ENCODE measurements at places on chromosomes 13 and 19.
A peak's percentile ranks its signal among the peaks of the same experiment; 100 is the strongest.

- DNase-seq = no peak
Observed at GRCh38 chr13:40024204-40024966, 368.9 kb downstream of the COG6 start.

- DNase-seq = no peak
Observed at GRCh38 chr13:49954674-49955455, 18.7 kb upstream of the SPRYD7 start.

DNA sequence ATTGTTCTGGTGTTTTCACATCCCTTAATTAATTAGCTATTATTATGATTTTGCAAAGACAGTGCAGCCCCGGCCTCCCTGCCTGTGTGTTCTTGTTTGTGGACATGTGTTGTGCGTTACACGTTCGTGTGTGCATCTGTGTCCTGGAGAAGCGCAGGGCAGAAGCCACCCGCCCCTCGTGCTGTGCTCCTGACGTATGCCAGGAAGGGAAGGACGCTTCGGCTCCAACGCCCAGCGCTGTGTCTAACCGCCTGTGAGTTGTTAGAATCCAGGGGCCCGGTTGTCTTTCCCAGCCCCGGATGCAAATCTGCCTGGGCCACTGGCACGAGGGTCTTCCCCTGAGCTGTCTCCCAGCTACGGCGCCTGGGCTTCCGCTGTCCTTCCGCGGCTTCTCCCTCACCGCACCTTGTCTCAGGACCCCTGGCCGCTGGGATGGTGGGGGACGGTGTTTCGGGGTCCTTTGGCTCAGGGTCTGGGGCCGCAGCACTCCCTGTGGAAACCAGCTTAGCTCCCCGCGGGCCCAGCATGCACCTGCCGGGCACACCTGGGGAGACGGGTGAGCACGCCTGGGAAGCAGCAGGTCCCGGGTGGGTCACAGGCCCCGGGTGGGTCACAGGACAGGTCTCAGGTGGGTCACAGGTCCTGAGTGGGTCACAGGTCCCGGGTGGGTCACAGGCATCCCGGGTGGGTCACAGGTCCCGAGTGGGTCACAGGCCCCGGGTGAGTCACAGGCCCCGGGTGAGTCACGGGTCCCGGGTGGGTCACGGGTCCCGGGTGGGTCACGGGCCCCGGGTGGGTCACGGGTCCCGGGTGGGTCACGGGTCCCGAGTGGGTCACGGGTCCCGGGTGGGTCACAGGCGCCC lies 51.5 kb downstream of the GAS6 start:
- DNase-seq = no peak

DNA sequence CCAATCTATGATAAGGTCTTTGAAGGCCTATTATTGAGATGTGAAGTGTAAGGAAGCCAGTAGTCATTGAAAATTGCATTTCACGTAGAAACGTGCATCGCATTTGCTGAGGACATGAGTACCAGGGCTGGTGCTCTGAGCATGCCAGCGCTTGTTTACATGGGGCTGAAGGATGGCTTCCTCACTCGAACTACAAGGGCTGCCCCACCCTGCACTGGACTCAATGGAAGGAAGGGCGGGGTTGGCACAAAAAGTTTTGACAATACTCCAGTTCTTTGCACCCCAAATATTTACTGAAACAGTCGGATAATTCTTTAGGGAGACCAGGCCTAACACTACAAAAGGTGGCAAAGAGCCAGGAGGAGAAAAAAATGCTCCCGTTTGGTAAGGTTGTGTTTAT lies 28.9 kb upstream of the MED4 start:
- no peak for DNase-seq

DNA sequence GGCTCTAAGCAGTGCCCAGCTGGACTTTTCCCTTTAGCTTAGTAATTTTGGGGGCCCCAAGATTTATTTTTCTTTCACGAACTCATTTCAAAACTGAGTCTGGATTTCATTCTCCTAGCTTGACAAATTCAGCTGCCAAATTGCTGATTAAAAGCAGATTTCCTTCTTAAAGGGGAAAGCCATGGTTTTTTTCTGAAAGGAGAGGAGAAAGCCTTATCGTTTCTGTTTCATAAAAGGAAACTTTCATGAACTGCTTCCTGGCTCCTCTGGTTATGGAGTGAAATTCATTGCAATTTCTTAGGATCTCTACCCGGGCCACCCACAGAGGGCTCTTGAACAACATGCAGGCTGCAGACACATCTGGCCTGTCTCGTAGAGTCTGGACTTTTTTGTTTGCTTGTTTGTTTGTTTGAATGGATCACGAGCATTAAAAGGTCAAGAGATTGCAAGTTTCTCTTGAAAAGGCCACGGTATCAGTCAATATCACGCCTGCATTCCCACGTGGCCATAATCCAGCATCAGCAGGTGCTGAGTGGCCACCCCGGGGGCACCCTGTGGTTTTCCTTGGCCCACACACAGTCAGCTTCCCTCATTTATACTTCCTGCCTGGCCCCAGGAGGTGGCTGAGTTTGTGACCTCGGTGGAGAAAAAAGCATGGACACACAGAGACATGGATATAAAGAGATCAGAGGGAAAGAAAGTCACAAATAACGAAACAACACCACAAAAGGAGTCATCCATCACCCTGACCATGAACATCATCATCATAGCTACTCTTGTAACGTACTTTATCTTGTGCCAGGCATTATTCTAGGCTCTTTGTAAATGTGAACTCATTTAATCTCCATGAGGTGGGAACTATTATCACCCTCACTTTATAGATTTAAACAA lies 10.5 kb upstream of the KLK4 start:
- no peak for DNase-seq

DNA sequence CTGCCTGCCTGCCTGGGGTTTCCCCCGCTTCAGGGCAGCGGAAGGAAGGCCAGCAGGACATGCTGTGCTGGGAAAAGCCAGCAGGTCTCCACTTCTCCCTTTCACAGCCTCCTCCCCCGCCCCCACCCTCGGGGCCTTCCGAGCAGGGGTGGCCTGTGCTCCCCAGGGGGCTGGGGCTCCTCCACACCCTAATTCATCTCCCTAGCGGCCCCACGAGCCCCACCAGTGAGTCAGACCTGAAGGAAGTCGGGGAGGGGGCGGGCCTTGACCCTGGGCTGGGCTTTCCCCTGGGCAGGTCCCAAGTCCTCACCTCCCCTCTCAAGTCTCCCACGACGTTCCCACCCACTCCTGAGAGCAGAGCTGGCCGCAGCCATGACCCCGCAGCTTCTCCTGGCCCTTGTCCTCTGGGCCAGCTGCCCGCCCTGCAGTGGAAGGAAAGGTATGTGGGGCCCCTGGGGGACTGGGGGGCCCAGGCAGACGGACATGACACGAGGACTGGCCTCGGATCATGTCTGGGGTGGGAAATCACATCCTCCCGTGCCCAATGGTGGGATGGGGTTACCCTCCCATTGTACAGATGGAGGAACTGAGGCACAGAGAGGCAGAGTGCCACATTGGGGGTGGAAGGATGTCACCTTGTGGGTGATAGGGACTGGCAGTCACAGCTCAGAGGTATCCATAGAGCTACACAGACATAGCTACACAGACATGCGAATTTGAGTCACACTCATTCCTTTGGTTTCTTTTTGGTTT lies at the start of gene EBI3:
TSS of gene EBI3 (plus strand) at position 345 of the 753 bp plus-strand sequence. CDS start at position 373, 28 bp downstream.
- DNase-seq = peak; percentile 15

DNA sequence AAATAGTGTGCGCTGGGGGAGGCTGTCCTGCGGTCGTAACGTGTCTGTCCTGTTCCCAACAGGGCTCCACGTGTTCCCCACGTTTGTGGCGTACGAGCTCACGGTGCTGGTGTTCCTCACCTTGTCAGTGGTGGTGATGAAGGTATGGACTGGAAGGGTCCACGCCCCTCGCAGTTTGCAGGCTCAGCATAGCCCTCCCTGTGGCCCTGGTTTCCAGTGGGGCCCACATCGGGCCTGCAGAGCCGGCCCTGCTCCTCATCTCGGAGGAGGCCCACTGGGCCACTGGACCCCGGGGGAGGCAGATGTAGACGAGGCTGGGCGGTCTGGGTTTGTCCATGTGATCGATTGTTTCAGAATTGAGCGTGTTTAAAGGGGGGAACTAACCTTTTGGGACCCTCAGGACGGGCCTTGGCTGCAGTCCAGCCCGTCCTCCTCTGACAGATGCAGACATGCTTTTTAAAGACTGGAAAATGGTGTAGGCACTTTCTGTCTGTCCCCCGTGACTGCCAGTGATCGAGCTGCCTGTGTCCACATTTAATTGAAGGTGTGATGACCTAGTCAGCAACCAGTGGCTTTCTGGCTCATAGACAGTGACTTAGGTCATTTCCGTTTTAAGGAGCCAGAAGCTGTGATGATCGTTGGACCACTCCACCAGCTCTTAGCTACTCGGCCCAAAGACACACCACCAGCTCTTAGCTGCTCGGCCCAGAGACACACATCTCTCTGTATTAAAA lies 37.1 kb upstream of the TFDP1 start:
- DNase-seq = no peak

DNA sequence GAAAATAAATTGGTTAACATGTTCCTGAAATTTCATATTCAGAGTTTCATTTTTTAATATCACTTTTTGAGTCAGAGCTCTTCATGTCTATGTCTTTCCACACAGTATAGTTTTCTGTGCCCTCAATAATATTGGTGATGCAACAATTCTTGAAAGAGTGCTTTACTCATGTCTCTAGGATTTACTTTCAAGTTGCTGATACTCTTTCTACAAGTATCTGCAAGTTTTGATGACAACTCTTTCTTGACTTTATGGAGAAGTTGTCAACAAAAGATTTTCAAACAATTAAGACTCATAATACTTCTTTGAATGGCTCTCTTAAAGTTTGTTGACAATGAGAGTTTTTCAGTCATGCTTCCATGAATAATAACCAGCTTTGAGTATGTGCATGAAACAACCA lies 561.7 kb downstream of the DIAPH3 start:
- DNase-seq = no peak

GRCh38 chr13:101624210-101624922 lies 171.9 kb downstream of the ITGBL1 start:
- DNase-seq = no peak

GRCh38 chr13:67238277-67238859 lies 8.2 kb upstream of the PCDH9 start:
- DNase-seq = no peak

DNA sequence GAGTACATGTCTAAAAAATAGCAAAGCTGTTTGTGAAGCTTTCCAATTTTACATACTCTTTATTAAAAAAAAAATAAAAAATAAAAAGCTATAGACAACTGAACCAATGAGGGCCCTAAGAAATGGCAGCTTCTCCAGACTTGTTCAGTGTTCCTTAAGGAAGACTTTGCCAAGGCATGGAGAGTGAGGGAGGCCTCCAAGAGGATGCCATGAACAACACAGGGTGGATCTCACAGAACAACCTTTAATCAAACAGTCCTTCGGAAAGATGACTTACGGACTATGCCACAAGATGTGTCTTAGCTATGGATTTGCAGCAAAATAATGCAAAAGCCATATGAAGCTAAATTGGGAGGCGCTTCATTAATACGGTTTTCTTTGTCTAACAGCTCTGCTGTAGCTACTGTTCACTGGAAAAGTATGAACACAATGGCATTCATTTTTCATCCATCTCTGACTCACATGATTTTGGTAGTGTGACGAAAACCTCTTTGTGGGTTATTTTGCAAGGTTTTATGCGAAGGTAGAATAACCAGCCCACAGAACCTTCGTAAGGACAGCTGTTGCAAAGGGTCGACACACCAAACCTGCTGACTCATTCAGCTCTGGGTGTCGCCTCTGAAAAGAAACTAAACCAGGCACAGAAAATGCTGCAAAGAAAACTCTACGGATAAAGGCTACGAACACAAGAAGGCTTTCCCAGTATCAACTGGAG lies 27.7 kb downstream of the EFNB2 start:
- DNase-seq = no peak

GRCh38 chr13:110328573-110328972 lies 21.5 kb downstream of the COL4A2 start:
- no peak for DNase-seq

- DNase-seq = no peak
Observed at GRCh38 chr13:26488236-26489003, 69.1 kb upstream of the WASF3 start.

DNA sequence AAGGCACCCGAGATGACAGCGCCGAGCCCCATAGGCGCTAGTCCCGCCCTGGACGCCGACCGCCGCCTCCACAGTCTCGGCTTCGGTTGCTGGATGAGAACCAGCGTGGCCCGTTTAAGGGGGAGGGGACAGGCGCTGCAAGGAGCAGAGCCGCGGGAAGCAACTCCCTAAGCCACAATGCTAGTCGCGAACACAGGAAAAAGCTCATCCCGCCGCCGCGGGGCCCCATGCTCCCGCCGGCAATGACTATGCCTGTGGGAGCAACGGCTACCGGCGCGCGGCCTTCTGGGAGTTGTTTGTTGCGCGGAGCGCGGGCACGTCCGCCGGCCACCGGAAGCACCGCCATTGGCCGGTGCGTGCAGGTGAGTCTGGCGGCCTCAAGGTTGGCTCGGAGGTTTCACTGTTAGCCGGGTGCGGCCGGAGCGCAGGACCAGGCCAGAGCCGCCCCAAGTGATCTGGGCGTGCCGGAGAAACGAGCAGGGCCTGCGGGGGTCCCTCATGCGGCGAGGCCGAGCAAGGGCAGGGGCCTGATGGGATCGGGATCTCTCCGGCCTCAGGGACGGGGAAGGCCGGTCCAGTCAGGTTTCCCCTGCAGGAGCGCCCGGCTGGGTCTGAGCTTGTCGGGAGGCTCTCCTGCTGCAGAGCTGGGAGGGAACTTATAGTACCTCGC lies at the start of gene ZNF544:
TSS of gene ZNF544 (plus strand) at position 330 of the 670 bp plus-strand sequence. CDS start 15,110 bp downstream, outside the sequence.
- DNase-seq = peak; percentile 57

DNA sequence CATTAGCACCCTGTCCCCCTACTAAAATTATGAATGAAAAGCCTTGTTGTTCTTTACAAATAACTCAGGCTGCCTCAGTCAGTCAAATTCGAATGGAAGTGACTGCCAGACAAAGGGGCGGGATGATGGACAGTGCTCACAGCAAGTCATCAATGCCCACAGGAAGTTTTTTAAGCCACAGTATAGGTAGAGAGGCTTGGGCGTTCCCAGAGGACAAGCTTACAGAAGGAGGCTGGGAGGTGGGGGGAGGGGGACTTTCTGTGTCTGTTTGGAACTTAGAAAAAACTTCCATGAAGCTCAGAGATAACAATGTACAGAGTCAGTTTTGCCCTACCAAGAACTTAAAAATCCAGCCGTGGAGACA lies 18.5 kb upstream of the SPRY2 start:
- no peak for DNase-seq

GRCh38 chr13:32087955-32088747 lies 56.6 kb downstream of the FRY start:
- DNase-seq = no peak

DNA sequence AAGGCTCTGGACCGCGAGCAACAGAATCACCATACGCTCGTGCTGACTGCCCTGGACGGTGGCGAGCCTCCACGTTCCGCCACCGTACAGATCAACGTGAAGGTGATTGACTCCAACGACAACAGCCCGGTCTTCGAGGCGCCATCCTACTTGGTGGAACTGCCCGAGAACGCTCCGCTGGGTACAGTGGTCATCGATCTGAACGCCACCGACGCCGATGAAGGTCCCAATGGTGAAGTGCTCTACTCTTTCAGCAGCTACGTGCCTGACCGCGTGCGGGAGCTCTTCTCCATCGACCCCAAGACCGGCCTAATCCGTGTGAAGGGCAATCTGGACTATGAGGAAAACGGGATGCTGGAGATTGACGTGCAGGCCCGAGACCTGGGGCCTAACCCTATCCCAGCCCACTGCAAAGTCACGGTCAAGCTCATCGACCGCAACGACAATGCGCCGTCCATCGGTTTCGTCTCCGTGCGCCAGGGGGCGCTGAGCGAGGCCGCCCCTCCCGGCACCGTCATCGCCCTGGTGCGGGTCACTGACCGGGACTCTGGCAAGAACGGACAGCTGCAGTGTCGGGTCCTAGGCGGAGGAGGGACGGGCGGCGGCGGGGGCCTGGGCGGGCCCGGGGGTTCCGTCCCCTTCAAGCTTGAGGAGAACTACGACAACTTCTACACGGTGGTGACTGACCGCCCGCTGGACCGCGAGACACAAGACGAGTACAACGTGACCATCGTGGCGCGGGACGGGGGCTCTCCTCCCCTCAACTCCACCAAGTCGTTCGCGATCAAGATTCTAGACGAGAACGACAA lies 1.8 kb downstream of the PCDH17 start:
- no peak for DNase-seq

Data from activated T-cell treated with anti-CD3 and anti-CD28 coated beads for 24 hours (primary cell).